ENCODE measurements at places on chromosomes 12 and 14. TPM values are rescaled to one million over a fixed set of nuclear protein-coding genes. Genes with fewer than 3 reads are reported as not detected.

The RNASE12 gene
- not detected for total RNA-seq

The TNFAIP2 gene
- 283 TPM for total RNA-seq

The FOXN4 gene
- total RNA-seq = 0.04 TPM

The GPR65 gene
- total RNA-seq = not detected

The SIX6 gene
- total RNA-seq = not detected

The CINP gene
- total RNA-seq = 52.9 TPM

The GPR132 gene
- total RNA-seq = 0.68 TPM

All from A549 treated with AZD2906 at 1 μM for 4 hours (cell line).